ENCODE measurements at places on chromosomes 1 and 21. TPM values are rescaled to one million over a fixed set of nuclear protein-coding genes. Genes with fewer than 3 reads are reported as not detected.
A peak's percentile ranks its signal among the peaks of the same experiment; 100 is the strongest.

DNA sequence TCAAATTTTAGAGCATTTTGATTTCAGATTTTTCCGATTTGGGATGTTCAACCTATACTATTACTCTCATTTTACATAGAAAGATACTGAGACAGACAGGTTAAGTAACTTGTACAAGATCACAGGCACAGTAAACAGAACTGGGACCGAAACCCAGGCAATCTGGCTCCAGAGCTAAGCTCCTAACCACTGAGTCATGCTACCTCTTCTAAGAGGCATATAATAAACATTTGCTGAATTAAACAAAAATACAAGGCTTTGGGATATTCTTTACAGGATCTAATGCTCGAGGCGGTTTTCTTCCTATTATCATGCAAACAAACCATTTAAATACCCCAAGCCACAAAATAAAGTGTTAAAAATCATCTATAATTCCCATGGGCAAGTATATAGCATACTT is 50.3 kb downstream of the MCOLN2 start:
- no peak for DNase-seq

The PRKACB gene
- 111 TPM for total RNA-seq

DNA sequence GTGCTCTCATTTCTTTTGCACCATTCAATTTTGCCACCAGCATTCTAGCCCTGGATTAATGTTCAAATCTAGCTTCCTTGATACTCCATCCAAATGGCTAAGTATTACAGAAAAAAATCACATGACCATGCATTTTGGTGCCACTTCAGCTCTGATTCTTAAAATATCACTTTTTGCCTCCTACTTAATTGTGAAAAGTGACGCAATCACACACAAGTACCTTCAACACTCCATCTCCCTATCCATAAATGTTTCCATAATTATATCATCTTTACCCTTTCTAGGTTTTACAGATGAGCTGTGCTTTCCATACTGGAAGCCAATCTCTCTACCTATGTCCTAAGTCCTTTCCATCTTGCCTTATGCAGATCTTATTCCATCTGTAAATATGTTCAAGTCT is 16.0 kb downstream of the CRYZ start:
- no peak for DNase-seq

- DNase-seq: peak; percentile 92
Measured at GRCh38 chr1:19882111-19883071, at the start of gene OTUD3. Gene OTUD3 (plus strand): TSS chr1:19882395. CDS start chr1:19882514, 119 bp downstream.

GRCh38 chr1:150507912-150508864 is at the start of gene ECM1:
Gene ECM1 (plus strand): TSS chr1:150508109. CDS start chr1:150508210, 101 bp downstream.
- DNase-seq: no peak

DNA sequence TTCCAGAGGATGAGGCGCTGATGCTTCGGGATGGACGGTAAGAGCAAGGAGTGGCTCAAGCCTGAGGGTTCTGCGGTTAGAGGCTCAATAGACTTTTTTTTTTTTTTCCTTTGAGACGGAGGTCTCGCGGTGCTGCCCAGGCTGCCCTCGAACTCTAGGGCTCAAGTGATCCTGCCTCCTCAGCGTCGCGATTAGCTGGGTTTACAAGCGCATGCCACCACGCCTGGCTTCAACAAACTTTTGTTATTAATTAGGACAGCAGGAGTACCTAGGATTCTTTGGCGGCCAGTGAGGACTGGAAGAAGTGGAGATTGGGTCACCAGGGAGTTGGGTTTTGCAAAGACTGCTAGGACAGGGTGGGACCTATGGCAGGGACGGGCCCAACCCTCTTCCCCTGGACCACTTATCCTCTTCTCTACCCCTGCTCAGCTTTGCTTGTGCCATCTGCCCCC is 587 bp downstream of the SCNM1 start:
- DNase-seq: no peak

- no peak for DNase-seq
Measured at GRCh38 chr1:52978045-52978444, 51.0 kb downstream of the SCP2 start.

The LCK gene
- 472 TPM for total RNA-seq

GRCh38 chr1:86997538-86997937 is 83.1 kb downstream of the HS2ST1 start:
- DNase-seq: no peak
